ENCODE measurements at places on chromosomes 7 and 10. TPM values are rescaled to one million over a fixed set of nuclear protein-coding genes. Genes with fewer than 3 reads are reported as not detected.

GRCh38 chr10:14949291-14949690, 4.6 kb downstream of the DCLRE1C start:
- DNase-seq: no peak

- DNase-seq: no peak
Observed at GRCh38 chr7:94590526-94591162, 65.3 kb downstream of the SGCE start.

DNA sequence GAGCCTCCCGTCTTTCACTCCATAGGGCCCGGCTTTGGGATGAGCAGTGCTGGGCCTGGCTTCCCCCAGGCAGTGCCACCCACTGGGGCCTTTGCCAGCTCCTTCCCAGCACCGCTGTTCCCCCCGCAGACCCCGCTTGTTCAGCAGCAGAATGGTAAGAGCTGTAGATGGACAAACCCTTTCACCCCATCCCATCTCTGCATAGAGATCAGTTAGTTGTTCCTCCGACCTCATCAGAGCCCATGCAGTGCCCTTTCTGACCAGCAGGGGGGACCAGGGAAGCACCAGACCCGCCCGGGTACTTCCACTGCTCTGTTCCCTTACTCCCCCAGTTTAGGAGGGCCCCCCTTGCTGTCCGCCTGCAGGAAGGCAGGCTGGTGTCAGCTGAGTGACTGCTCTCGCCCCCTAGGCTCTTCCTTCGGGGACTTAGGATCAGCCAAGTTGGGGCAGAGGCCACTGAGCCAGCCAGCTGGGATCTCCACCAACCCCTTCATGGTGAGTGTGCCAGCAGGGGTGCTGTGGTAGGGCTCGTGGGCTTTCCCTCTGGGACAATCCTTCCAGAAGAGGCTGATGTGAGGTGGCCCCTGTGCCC, 9.8 kb downstream of the SAP25 start:
- no peak for DNase-seq

- no peak for DNase-seq
Observed at GRCh38 chr7:119382726-119383125, 890.2 kb upstream of the KCND2 start.

DNA sequence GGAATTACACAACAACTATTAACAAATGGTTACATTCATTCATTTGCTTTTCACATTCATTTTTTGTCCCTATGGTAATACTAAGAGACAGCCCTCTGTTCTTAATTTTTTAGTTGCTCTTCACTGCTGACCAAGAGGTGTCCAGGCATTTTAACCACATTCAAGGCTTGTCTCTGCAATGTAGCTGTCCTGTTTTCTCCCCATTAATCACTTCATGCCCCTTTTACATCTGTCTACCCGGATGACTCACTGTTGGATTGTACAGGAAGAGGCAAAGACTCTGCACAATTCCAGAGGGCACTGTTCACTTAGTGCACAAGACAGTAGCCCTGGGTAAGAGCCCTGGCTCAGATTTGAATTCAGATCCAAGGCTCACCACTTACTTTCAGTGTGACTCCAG, 168.5 kb downstream of the NOC3L start:
- no peak for DNase-seq

GRCh38 chr10:125886914-125887512, 5.9 kb upstream of the DHX32 start:
- no peak for DNase-seq

DNA sequence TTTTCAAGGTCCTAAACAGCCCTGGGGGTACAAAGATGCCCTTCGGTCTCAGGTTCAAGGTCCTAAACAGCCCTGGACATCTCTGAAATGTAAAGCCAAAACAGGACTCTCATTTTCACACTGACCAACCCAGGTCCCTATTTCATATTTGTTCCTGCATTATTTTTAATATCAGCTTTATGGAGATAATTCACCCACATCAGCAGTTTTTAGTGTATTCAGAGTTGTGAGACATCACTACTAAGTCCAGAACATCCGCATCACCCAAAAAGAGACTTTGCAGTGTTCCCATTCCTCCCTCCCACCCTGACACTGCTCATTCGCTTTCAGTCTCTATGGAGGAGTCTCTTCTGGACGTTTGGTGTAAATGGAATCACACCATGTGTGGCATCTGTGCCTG, 420.2 kb downstream of the PTPRN2 start:
- no peak for DNase-seq

Gene RBM33
- polyA plus RNA-seq: 33.6 TPM

Measured in right renal cortex interstitium (tissue), 3 donors.